PC-3 (cell line): ENCODE measurements at places on chromosomes 4 and X. TPM values are rescaled to one million over a fixed set of nuclear protein-coding genes. Genes with fewer than 3 reads are reported as not detected.

Gene SERPINA7
- total RNA-seq, result not detected in 2 replicates

Gene NCAPG
- 25.9 and 27.6 TPM in 2 replicates for total RNA-seq

GRCh38 chrX:116277351-116278225 is 107.0 kb downstream of the AGTR2 start:
- H3K27ac ChIP-seq, result no peak overlapping the region
- H3K4me3 ChIP-seq, result no peak overlapping the region
- no peak for DNase-seq
- H3K27me3 ChIP-seq, result no peaks in the 10 kb centered on the region
- H3K4me1 ChIP-seq, result peaks cover 24% of the 10 kb centered on the region

- peaks cover 18% of the 10 kb centered on the region for H3K4me1 ChIP-seq
- H3K4me3 ChIP-seq, result no peak overlapping the region
- H3K27me3 ChIP-seq, result no peaks in the 10 kb centered on the region
- DNase-seq, result peak; percentile 75
- no peaks in the 10 kb centered on the region for H3K36me3 ChIP-seq
Measured at GRCh38 chr4:188986271-188986689, 847.0 kb downstream of the TRIML1 start.

DNA sequence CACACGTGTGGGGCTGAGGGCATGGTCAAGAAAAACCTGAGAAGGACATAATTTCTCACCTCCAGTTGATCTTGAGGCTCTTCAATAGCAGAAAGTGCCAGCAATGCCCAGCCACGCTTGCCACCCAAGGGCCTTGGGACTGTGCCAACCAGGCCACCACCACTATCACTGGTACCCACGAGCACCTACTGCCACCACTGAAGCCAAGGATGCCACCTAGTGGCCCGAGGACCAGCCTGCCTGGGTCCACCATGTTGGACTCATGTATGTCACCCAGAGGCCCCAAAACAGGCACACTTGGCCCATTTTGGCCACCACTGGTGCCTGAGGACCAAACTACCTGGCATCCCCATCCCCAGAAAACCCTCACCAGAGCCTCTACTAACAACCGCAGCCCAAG is 191.8 kb downstream of the ADAM29 start:
- H3K4me3 ChIP-seq, result no peak overlapping the region
- DNase-seq, result no peak
- no peaks in the 10 kb centered on the region for H3K36me3 ChIP-seq

Gene EDA
- total RNA-seq, result 0.15 and 1.0 TPM in 2 replicates

Gene SLC26A1
- total RNA-seq, result 0.52 TPM in 1 of 2 replicates, not detected in the other

GRCh38 chr4:147707892-147708672 is 23.8 kb upstream of the ARHGAP10 start:
- no peaks in the 10 kb centered on the region for H3K36me3 ChIP-seq

DNA sequence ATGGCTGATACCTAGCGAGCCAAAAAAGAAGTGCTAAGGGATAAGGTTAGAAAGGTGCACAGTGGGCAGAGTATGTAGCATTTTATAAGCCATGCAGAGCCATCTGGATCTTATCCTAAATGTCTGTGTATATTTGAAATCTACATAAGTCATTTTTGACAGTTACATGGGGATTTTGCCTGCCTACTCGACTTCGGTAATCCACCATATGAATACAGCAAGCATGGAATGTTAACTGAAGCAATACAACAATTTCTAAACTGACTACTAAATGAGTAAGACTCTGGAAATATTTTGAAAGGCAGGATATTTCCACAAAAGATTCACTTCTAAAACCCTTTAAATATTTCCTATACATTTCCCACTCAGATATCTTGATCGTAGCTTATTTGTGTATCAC is 122.5 kb downstream of the KCNIP4 start:
- H3K4me1 ChIP-seq, result 0 out of 2 replicates have a peak, but pooled peaks cover 7% of the 10 kb centered on the region
- no peak for DNase-seq
- H3K27me3 ChIP-seq, result no peaks in the 10 kb centered on the region
- H3K4me3 ChIP-seq, result no peak overlapping the region
- H3K27ac ChIP-seq, result no peak overlapping the region

- no peaks in the 10 kb centered on the region for H3K27me3 ChIP-seq
- H3K36me3 ChIP-seq, result no peaks in the 10 kb centered on the region
- no peak overlapping the region for H3K27ac ChIP-seq
- DNase-seq, result no peak
- no peaks in the 10 kb centered on the region for H3K4me1 ChIP-seq
Measured at GRCh38 chr4:138751309-138751708, 264.3 kb upstream of the NOCT start.

GRCh38 chr4:100428051-100428450 is 89.8 kb downstream of the EMCN start:
- H3K36me3 ChIP-seq, result no peaks in the 10 kb centered on the region
- H3K4me3 ChIP-seq, result no peak overlapping the region
- peaks cover 13% of the 10 kb centered on the region for H3K4me1 ChIP-seq

- H3K4me1 ChIP-seq, result peaks cover 18% of the 10 kb centered on the region
- H3K27me3 ChIP-seq, result no peaks in the 10 kb centered on the region
- peak overlapping the region; percentile 67 for H3K27ac ChIP-seq
- H3K4me3 ChIP-seq, result no peak overlapping the region
Measured at GRCh38 chrX:40131654-40132337, 34.0 kb upstream of the BCOR start.

Gene NLGN3
- 0.23 and 0.29 TPM in 2 replicates for total RNA-seq

GRCh38 chr4:153988492-153989363 is 199.8 kb upstream of the SFRP2 start:
- DNase-seq, result no peak
- no peaks in the 10 kb centered on the region for H3K4me1 ChIP-seq
- no peaks in the 10 kb centered on the region for H3K27me3 ChIP-seq
- no peak overlapping the region for H3K4me3 ChIP-seq
- H3K27ac ChIP-seq, result no peak overlapping the region
